ENCODE measurements at places on chromosomes 13 and 19. TPM values are rescaled to one million over a fixed set of nuclear protein-coding genes. Genes with fewer than 3 reads are reported as not detected.

Gene PIAS4
- 47.2 TPM for total RNA-seq

Gene CFAP97D2
- not detected for total RNA-seq

DNA sequence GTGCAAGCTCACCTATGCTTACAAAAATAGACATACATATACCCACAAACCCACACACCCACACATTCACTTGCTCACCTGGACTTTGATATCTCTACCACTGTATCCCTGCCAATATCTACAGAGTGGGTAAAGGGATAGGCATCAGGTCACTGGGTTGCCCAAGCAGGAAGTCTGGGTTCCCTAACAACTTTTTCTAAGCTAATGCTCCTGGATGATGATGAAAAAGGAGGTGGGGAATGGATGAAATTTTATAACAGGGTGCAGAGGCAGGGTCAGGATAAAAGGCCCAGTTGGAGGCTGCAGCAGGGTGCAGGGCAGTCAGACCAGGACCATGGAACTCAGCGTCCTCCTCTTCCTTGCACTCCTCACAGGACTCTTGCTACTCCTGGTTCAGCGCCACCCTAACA, at the start of gene CYP2B6:
Gene CYP2B6, plus strand, starts transcription at position 311 of the 410 bp plus-strand sequence. Its CDS starts 24 bp downstream, at position 335.
- DNase-seq = no peak

Gene EBI3
- total RNA-seq = 0.29 TPM

- no peak for DNase-seq
These were observed 139.0 kb downstream of the RAP2A start for GRCh38 chr13:97573011-97573410.

- DNase-seq = no peak
These were observed 24.8 kb downstream of the RNF6 start for GRCh38 chr13:26197298-26197697.

Gene GAPDHS
- total RNA-seq = not detected

DNA sequence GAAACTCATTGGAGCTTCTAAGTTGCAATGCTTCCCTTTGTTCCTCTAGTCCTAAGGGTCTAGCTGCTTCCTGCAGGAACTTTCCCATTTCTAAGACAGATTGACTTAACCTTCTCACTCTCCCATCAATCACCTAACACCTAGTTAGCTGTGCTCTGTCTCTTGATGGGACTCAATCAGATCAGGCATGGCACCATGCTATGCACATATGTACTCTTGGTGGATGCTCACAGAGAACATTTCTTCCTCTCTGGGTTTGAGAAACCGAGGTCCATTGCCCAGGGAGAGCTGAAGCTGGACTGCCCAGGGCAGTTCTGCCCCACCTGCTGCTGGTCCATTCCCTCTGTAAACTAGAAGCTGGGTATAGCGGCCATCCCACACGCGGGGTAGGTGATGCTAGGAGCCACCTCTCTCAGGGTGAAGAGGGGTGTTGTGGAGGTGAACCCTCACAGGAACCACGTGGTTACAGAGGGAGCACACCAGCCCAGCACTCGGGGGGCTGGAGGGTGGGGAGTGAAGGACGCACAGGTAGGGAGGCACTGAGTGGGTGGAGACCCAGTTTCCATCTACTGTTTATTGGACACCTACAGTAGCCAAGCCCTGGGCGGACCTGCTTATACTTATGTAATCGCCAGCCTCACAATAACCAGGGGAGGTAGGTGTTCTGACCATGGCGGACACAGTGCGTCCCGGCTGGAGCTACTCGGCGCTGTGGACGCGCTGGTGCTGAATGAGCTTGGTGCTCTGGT, 3.1 kb upstream of the UBE2M start:
- no peak for DNase-seq

DNA sequence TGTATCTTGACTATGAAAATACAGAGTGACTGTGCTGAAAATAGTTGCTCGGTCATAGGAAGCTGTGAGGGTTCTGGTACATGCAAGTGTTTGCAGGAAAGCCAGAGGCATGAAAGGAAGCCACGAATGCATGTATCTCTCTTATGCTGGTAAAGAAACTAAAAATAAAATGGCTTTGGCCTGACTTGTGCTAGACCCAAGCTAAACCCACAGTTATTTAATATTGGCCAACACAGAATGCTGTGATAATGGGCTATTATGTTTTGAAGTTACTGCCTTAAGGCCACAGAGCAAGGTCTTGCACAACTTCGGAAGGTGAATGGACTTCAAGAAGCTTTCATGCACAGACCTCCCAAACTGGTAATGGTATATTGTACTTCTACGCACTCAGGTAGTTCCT, 518.2 kb upstream of the HTR2A start:
- DNase-seq = no peak

- DNase-seq = no peak
These were observed 9.0 kb downstream of the ZNF302 start for GRCh38 chr19:34686455-34686854.

DNA sequence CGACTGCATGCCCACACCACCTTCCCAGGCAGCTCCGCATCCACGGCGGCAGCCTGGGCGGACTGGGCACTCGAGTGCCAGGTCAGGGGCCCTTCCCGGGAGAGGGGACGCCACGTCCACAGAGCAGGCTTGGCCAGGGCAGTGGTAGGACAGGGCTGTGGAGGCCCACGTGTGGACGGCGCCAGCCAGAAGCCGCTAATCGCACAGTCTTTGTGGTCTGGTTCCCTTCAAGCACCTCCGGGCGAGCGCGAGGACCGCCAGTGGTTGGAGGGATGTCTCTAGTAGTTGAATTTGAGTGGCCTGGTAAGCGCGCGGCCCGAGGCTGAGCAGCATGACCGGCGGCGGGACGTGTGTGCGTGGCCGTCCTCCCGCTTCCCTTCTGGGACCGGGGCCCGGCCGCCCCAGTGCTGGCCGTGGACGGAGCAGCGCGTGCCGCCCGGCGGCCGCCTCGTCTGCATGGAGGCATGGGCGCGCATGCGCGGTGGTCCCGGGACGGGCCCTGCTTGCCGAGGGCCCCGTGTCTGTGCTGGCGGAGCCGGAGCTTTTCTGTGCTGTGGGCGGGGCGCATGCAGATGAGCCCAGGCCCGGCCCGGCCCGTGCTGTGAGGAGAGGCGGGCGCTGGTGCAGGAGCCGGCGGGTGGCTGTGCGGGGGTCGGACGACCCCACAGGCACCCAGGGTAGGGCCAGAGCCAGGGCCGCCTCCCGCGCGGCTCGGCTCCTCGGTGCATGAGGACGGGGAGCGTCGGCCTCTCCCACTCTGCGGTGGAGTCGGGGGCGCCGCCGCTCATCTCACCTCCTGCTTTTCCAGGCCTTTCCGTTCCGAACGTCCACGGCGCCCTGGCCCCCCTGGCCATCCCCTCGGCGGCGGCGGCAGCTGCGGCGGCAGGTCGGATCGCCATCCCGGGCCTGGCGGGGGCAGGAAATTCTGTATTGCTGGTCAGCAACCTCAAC, 8.6 kb downstream of the PTBP1 start:
- no peak for DNase-seq

- DNase-seq = no peak
These were observed 205.4 kb downstream of the PDS5B start for GRCh38 chr13:32791545-32792172.

GRCh38 chr19:4676955-4677731, 7.0 kb upstream of the MYDGF start:
- peak; percentile 18 for DNase-seq

Gene IGSF23
- total RNA-seq = not detected

Gene CD177
- 0.18 TPM for total RNA-seq

DNA sequence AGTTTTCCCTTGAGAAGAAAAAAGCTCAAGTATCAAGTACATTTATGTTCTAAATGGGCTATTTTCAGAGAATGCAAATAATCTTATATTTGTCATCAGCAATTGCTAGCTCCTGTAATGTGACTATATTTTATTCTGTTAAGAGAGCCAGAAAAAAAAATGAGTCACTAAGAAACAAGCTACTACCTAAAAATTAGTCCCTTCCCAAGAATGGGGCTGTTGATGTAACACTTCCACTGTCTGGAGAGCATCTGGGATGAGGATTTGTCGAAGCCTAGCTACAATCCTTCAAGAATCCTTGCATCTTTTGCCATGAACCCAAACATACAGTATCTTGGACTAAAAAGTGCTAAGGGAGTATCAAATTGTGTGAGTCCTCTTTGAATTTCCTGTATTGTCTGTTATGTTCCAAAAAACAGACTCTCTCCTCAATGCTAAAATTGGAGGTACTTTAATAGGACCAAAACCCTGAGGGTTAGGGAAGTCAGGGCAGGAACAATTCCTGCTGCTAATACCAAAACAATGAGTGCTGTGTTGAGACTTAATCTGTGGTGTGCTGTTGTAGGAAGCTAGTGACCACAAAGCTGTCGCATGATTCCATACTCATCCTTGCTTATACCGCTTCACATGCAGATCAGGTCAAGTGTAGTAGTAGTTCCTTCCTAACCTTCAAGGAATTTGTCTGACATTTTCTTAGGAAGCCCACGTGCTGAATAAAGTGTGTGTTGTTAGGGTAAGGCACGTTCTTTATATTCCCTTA, 4.9 kb upstream of the ZC3H13 start:
- no peak for DNase-seq

DNA sequence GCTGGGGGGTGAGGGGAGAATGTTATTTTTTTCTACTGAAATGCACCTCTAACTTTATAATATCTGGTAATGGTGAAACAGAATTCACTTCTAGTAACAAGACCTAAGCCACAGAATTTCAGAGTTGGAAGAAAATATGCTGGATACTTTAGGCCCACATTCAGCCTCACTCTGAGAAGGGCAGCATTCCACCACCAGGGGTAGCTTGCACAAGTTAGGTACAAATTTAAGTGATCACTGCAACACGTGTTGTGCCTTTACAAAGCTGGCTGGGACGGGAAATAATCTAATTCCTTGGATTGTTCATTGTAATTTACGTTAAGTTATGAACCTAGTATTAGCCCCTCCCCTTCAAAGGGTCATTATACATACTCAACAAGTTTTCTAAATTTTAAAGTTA, 192.3 kb downstream of the RGCC start:
- peak; percentile 52 for DNase-seq

DNA sequence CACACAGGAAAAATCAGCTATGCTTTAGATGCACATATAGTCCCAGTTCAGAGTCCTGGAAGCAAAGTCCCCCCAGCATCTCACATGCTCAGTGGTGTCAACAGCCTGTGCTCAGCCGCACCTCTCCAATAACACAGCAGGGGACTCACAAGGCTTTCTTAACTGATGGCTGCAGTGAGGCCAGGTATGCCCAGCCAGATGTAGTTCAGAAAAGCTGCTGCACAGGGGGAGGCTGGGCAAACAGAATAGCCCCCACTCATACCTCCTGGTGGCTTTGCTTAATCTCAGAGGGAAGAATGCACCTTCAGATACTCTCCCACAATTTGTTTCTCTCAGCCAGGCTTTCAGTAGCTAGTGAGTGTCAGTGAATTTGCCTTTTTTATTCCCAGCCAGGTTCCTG, 33.4 kb downstream of the FAM124A start:
- no peak for DNase-seq

DNA sequence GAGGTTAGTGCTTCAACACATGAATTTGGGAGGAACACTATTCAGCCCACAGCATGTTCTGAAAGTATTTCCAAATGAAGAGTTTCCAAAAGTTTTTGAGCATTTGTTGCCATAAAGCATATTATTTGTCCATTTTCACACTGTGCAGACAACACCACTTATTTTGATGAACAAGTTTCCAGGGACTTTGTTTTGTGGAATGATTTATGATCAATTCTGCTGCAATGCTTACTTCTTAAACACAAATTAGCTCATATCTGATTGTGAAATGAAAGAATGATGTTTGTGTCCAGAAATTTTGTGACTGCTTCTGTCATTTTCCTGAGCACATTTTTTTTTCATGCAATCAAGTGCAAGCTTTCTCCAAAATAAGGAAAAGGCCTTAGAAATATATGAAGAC, 205.3 kb downstream of the RAP2A start:
- DNase-seq = no peak

GRCh38 chr13:35139591-35139990, 197.5 kb downstream of the NBEA start:
- DNase-seq = peak; percentile 81

DNA sequence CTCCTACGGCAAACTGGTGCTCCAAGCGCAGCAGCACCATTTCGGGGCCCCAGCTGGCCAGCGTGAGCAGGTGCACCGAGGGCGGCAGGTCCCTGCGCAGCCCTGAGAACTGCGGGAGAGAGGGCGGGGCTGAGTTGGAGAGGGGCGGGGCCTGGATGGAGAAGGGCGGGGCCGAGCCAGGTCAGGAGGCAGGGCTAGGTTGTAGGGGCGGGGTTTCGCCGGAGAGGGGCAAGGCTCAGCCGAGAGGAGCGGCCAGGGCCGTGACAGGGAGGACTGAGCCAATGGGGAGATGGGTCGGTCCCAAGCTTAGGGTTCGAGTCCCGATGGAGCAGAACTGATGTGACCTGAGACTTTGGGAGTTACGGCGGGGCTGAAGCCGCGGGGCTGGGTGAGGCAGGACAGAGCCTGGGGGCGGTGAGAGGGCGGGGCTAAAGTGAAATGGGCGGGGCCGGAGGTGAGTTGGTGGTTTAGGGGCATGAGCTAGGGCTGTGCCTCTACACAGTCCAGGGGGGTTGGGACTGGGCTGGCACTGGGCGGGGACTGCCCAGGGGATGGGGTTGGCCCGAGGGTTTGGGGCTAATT, 19.0 kb downstream of the MAN2B1 start:
- peak; percentile 36 for DNase-seq

Gene TEKTIP1
- total RNA-seq = 0.73 TPM

DNA sequence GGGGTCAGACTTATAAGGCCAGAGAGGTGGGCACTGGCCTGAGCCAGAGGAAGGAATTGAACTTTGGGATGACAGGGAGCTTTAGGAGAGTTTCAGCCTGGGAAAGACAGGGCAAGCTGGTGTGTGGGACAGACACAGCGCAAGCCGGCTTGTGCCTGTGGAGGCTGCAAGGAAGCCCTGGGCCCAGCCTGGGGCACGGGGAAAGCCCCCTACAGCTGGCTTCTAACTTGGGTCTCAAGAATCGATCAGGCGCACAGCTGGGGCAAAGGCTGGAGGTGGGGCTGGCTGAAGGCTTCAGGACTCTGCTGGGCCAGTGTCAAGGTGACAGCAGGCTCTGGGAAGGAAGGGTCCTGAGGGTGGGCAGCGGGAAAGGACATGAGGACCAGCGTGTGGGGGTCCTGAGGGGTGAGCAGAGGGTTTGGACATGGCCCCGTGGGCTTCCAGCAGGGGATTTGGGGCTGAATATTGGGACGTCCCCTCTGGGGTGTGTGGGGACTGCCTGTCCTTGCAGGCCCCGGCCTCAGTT, 3.0 kb downstream of the PTOV1 start:
- no peak for DNase-seq

GRCh38 chr19:29309637-29310036, 96.7 kb upstream of the UQCRFS1 start:
- DNase-seq = no peak

All from endothelial cell of umbilical vein (primary cell).